ENCODE measurements at places on chromosomes 6 and 20. TPM values are rescaled to one million over a fixed set of nuclear protein-coding genes. Genes with fewer than 3 reads are reported as not detected.
A peak's percentile ranks its signal among the peaks of the same experiment; 100 is the strongest.

The PRIM2 gene
- 8.6 TPM for total RNA-seq

The MUC22 gene
- total RNA-seq = not detected

The OTOR gene
- not detected for total RNA-seq

The CST2 gene
- total RNA-seq = not detected

The PPARD gene
- total RNA-seq = 27.1 TPM

The C6orf58 gene
- not detected for total RNA-seq

The MAS1 gene
- total RNA-seq = not detected

The CTAGE9 gene
- not detected for total RNA-seq

The TRIM10 gene
- total RNA-seq = 0.83 TPM

The TCF21 gene
- not detected for total RNA-seq

The RRAGD gene
- 13.7 TPM for total RNA-seq

GRCh38 chr6:119736296-119737021, 386.9 kb upstream of the MAN1A1 start:
- no peak overlapping the region for H3K4me3 ChIP-seq
- H3K4me1 ChIP-seq = no peaks in the 10 kb centered on the region
- DNase-seq = no peak
- H3K27ac ChIP-seq = no peak overlapping the region
- no peaks in the 10 kb centered on the region for H3K36me3 ChIP-seq

DNA sequence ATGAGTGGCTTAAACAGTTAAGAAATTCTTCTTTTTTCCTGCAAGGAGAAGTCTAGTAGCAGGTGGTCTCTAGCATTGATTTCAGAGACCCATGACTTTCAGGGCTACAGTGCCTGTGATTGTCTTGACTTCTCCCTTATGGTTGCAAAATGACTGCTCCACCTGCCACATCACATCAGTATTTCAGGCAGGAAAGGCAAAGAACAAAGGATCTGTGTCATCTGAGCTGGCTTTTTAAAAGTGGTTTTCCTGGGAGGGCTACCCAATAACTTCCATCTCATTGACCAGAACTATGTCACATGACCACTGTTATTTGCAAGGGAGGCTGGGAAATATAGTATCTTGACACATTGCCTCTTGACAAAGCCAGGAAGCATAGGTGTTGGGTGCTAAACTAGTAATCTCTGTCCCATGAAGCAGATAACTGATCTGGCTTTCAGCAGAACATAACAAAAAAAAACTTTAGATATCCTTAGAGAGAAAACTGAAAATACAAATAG, 226.2 kb downstream of the DHX35 start:
- H3K4me3 ChIP-seq = no peak overlapping the region
- H3K4me1 ChIP-seq = no peaks in the 10 kb centered on the region
- no peak for DNase-seq
- no peaks in the 10 kb centered on the region for H3K36me3 ChIP-seq
- no peak overlapping the region for H3K27ac ChIP-seq

GRCh38 chr6:3665608-3666007, 85.9 kb downstream of the PXDC1 start:
- H3K4me1 ChIP-seq = no peaks in the 10 kb centered on the region
- H3K27me3 ChIP-seq = no peaks in the 10 kb centered on the region
- DNase-seq = no peak
- no peak overlapping the region for H3K4me3 ChIP-seq
- no peak overlapping the region for H3K27ac ChIP-seq

GRCh38 chr6:163008186-163008585, 280.4 kb downstream of the PACRG start:
- H3K27ac ChIP-seq = no peak overlapping the region
- no peak for DNase-seq
- H3K36me3 ChIP-seq = no peaks in the 10 kb centered on the region
- no peaks in the 10 kb centered on the region for H3K4me1 ChIP-seq
- no peaks in the 10 kb centered on the region for H3K27me3 ChIP-seq

DNA sequence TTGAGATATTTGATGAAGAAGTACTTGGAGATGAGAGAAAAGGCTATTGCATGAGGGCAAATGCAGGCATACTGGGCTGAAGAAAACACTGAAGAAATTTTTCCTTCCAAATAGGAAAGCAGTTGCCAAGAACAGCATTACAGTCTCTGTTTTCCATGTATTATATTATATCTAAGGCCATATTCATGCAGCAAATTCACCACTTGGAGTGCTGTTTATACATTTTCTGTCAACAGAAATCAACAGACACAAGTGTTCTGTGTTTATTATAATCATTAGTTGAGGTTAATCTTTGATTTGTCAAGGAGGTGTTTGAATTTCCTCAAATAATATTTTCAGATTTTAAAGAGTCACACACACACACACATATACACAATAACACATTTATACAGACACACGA, 268.8 kb upstream of the PLCB4 start:
- no peaks in the 10 kb centered on the region for H3K27me3 ChIP-seq
- no peak overlapping the region for H3K4me3 ChIP-seq
- no peaks in the 10 kb centered on the region for H3K36me3 ChIP-seq
- no peaks in the 10 kb centered on the region for H3K4me1 ChIP-seq

DNA sequence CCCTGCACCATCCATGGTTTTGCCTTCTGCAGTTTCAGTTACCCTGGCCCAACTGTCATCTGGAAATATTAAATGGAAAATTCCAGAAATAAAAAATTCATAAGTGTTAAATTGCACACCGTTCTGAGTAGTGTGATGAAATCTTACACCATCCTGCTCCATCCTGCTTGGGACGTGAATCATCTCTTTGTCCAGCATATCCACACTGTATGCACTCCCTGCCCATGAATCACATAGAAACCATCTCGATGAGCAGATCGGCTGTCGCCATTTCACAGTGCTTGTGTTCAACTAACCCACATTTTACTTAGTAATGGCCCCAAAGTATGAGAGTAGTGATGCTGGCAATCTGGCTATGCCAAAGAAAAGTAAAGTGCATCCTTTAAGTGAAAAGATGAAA, 105.9 kb upstream of the ID4 start:
- no peak overlapping the region for H3K27ac ChIP-seq
- no peaks in the 10 kb centered on the region for H3K4me1 ChIP-seq
- DNase-seq = no peak
- H3K36me3 ChIP-seq = no peaks in the 10 kb centered on the region

GRCh38 chr6:31762878-31763618, 592 bp downstream of the SAPCD1 start:
- no peaks in the 10 kb centered on the region for H3K27me3 ChIP-seq
- H3K27ac ChIP-seq = no peak overlapping the region
- DNase-seq = no peak
- no peak overlapping the region for H3K4me3 ChIP-seq

GRCh38 chr6:36491378-36491965, 48.7 kb downstream of the KCTD20 start:
- H3K27ac ChIP-seq = no peak overlapping the region
- no peak overlapping the region for H3K4me3 ChIP-seq
- H3K4me1 ChIP-seq = peaks cover 7% of the 10 kb centered on the region
- DNase-seq = no peak

GRCh38 chr6:22825210-22825609, 255.8 kb downstream of the HDGFL1 start:
- DNase-seq = no peak
- H3K27ac ChIP-seq = no peak overlapping the region
- no peak overlapping the region for H3K4me3 ChIP-seq
- H3K27me3 ChIP-seq = no peaks in the 10 kb centered on the region
- H3K36me3 ChIP-seq = no peaks in the 10 kb centered on the region

DNA sequence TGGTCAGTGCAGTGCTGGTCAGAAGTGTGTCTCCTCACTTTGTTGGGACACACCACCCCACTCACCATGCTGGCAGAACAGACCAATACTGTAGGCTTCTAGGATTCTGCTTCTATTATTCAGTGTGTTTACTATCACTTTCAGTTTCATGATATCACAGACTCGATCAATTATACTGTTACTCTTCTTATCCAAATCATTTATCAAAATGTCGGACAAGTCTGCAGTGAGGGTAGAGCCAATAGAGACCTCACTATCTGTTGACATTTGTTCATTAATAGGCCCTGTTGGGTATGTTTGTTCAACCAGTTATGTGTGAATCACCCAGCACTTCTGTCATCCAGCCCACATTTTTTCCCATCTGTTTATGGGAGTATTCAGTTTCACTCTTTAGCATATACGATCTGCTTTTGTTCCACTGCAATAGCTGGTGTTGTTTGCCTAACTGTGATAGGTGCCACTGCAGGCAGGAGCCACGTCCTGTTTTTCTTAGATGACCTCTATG, 140.1 kb downstream of the NRN1 start:
- no peaks in the 10 kb centered on the region for H3K36me3 ChIP-seq
- H3K27me3 ChIP-seq = no peaks in the 10 kb centered on the region
- peak overlapping the region; percentile 19 for H3K4me3 ChIP-seq
- no peak overlapping the region for H3K27ac ChIP-seq
- no peaks in the 10 kb centered on the region for H3K4me1 ChIP-seq

- no peak overlapping the region for H3K4me3 ChIP-seq
- peaks cover 12% of the 10 kb centered on the region for H3K4me1 ChIP-seq
- H3K27ac ChIP-seq = peak overlapping the region; percentile 25
- no peaks in the 10 kb centered on the region for H3K27me3 ChIP-seq
- H3K36me3 ChIP-seq = peaks cover 8% of the 10 kb centered on the region
Observed at GRCh38 chr6:112205427-112206109, 48.8 kb downstream of the LAMA4 start.

DNA sequence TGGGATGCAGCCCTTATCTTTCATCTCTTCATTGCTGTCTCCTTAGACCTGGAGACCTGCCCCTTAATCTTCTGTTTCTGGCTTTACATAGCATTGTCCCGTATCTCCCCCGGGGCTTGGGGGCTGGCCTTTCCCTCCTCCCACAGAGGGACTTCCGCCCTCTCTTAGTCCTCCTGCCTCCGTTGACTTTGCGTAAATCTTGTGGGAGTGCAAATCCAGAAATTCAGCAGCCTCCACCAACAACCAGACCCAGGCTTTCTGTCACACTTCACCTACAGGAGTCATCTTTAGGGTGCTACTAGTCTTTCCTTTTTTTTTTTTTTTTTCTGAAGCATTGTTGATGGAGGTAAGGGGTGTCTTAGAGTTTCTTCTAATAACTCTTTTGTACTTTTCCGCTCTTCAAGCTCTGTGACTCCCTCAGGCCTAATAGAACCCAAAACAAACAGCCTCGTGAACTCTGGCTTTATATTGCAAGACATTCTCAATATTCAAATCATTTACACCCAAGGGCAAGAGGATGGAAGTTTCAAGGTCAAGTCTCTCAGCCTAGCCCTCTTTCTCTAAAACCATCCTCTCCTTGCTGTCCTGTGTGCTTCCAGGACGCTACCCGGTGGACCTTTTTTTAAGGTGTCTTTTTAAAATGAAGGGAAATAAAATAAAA, 66.2 kb downstream of the RREB1 start:
- H3K4me3 ChIP-seq = no peak overlapping the region
- H3K4me1 ChIP-seq = peaks cover 70% of the 10 kb centered on the region
- DNase-seq = no peak
- peaks cover 3% of the 10 kb centered on the region for H3K36me3 ChIP-seq

GRCh38 chr6:160461641-160462040, 113.5 kb downstream of the SLC22A3 start:
- H3K4me1 ChIP-seq = no peaks in the 10 kb centered on the region
- H3K36me3 ChIP-seq = no peaks in the 10 kb centered on the region
- no peak for DNase-seq
- H3K4me3 ChIP-seq = no peak overlapping the region

GRCh38 chr20:47258745-47259695, 97.5 kb downstream of the ZMYND8 start:
- H3K4me3 ChIP-seq = no peak overlapping the region
- H3K27me3 ChIP-seq = no peaks in the 10 kb centered on the region
- no peak for DNase-seq
- peaks cover 20% of the 10 kb centered on the region for H3K4me1 ChIP-seq
- H3K36me3 ChIP-seq = peaks cover 43% of the 10 kb centered on the region

- H3K4me3 ChIP-seq = no peak overlapping the region
- H3K27ac ChIP-seq = no peak overlapping the region
- no peaks in the 10 kb centered on the region for H3K27me3 ChIP-seq
- no peak for DNase-seq
- H3K36me3 ChIP-seq = no peaks in the 10 kb centered on the region
Observed at GRCh38 chr6:136173519-136174507, 76.3 kb downstream of the MTFR2 start.

GRCh38 chr20:35106827-35107380, 14.3 kb upstream of the TRPC4AP start:
- no peaks in the 10 kb centered on the region for H3K27me3 ChIP-seq
- no peaks in the 10 kb centered on the region for H3K36me3 ChIP-seq
- no peak overlapping the region for H3K4me3 ChIP-seq

DNA sequence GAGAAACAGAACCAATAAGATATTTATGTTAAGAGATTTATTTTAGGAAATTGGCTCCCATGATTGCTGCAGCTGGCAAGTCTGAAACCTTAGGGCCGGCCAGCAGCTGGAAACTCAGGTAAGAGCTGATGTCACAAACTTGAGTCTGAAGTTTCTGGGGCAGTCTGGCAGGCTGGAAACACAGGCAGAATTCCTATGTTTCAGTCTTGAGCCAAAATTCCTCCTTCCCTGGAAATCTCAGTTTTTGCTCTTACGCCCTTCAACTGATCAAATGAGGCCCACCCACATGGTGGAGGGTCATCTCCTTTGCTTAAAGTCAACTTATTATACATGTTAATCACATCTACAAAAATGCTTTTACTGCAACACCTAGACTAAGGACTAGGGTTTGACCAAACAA, 184.1 kb downstream of the SOD2 start:
- no peak overlapping the region for H3K27ac ChIP-seq
- peaks cover 5% of the 10 kb centered on the region for H3K4me1 ChIP-seq
- H3K36me3 ChIP-seq = no peaks in the 10 kb centered on the region
- no peak for DNase-seq
- H3K4me3 ChIP-seq = no peak overlapping the region

- H3K27me3 ChIP-seq = no peaks in the 10 kb centered on the region
- H3K27ac ChIP-seq = peak overlapping the region; percentile 49
- no peak for DNase-seq
- peaks cover 41% of the 10 kb centered on the region for H3K36me3 ChIP-seq
- H3K4me1 ChIP-seq = peaks cover 59% of the 10 kb centered on the region
- H3K4me3 ChIP-seq = peak overlapping the region; percentile 81
Observed at GRCh38 chr6:31836474-31837368, 9.2 kb downstream of the HSPA1B start.

- no peak overlapping the region for H3K4me3 ChIP-seq
- peaks cover 4% of the 10 kb centered on the region for H3K4me1 ChIP-seq
- no peak for DNase-seq
- no peaks in the 10 kb centered on the region for H3K36me3 ChIP-seq
- H3K27ac ChIP-seq = no peak overlapping the region
- no peaks in the 10 kb centered on the region for H3K27me3 ChIP-seq
Observed at GRCh38 chr6:142740449-142740848, 204.5 kb downstream of the HIVEP2 start.

DNA sequence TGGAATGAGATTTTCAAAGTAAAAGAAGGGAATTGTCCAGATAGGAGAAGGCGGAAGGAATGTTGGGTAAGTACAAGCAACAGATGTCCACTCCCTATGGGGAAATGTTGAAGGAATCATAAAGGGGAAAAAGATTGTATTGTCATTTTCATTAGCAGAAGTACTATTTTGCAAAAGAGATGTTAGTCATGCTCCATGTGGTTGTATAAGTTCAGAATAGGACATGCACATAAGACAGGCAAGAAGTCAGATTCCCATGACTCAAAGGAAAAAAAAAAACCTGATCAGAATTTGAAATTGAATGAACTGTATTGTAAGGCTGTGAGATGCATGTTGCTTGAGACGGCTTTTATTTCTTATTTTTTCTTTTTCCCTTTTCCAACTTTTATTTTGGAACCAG, 36.8 kb downstream of the GRM1 start:
- no peak overlapping the region for H3K27ac ChIP-seq
- no peak overlapping the region for H3K4me3 ChIP-seq
- no peak for DNase-seq
